ENCODE measurements at places on chromosomes 13 and 19.
A peak's percentile ranks its signal among the peaks of the same experiment; 100 is the strongest.

DNA sequence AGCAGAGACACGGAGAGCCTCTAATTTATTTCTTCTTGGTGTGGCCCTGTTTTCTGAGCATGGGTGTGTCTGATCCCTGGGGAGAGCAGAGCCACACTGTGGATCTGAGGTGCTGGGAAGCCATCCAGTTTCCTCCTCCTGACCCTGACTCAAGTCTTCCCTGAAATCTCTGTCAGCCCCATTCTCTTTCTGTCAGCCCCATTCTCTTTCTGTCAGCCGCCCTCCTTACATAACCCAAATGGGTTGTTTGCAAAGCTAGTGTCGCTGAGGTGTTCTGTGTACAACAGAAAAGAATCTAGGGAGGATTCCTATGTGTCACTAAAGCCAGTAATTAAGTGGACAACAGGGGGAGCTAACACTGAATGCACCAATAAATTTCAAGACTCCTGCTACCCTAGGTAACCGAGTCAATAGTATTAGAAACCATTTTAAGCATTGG, 50.2 kb downstream of the LRCH1 start:
- DNase-seq = no peak

DNA sequence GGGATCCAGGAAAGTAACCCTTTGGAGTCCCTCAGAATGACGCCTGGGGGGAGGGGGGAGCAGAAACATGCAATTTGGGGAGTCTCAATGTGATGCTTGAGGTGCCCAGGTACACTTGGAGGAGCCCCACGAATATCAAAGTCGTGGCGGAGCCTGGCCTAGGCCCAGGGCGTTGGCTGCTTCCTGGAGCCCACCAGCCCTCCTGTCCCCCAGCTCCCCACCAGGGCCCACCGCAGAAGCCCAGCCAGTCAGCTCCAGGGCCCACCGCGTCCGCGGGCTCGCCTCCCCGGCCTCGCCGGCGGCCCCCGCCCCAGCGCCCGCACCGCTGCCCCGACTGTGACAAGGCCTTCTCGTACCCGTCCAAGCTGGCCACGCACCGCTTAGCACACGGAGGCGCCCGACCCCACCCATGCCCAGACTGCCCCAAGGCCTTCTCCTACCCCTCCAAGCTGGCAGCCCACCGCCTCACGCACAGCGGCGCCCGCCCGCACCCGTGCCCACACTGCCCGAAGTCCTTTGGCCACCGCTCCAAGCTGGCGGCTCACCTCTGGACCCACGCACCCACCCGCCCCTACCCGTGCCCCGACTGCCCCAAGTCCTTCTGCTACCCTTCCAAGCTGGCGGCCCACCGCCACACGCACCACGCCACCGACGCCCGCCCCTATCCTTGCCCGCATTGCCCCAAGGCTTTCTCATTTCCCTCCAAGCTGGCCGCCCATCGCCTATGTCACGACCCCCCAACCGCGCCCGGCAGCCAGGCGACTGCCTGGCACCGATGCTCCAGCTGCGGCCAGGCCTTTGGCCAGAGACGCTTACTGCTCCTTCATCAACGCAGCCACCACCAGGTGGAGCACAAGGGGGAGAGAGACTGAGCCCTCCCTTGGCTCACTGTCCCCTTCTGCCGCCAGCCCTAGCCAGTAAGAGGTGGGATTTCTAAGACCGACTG, 2.1 kb downstream of the ZNF575 start:
- no peak for DNase-seq

GRCh38 chr19:6021878-6022569, 44.1 kb upstream of the RANBP3 start:
- peak; percentile 88 for DNase-seq

- DNase-seq = no peak
Observed at GRCh38 chr19:33432446-33433170, 59.1 kb downstream of the CEBPG start.

DNA sequence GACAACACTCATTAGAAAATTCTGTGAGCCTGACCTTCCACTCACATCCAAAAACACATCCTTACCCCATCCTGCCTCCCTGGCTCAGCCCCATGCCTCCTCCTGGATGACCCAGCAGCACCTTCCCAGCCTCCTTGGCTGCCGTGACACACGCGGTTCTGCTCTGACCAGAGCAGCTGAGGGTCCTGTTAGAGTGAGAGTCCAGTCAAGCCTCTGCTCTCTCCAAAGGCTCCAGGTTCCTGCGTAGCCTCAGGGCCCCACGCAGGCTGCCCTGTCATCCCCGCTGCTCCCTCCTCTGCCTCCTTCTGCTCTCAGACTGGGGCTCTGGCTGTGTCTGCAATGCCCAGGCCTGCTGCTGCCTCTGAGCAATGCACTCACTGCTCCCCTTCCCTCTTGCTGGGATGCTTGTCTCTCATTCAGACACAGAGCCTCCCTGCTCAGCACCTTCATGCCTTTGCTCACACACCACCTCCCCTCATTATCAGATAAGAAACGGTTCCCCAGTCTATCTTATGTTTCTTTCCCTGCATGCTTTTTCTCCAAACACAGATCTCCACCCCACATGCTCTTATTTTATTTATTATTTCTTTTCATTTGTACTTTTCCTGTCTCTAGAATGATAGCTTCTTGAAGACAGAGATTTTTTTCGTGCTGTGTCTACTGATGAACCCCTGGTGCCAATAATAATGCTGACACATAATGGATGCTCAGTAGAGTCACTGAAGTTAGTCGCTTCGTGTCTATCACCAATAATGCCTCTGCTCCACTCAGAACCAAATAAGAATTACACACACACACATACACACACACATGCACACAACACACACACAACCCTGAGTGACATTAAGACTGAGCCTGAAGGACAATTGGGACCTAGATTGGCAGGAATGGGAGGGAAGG, 10.2 kb upstream of the SIGLEC6 start:
- no peak for DNase-seq

GRCh38 chr13:22744688-22745452, 435.9 kb upstream of the SGCG start:
- no peak for DNase-seq

DNA sequence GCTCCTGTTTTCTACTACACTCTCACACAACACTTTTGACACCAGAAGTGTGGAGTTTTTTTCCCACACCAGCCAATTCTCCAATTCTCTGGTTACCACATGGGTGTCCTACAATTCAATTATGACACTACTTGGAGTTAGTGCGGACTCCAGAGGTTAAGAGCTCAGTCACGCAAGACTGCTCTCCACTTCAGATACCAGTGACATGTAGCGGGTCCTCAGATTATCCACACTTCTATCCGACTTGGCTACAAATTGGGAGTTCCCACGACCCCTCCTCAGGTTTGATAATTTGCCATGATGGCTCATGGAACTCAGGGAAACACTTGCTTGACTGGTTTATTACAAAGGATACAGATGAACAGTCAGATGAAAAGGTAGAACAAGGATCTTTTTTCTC, 32.9 kb downstream of the PAN3 start:
- DNase-seq = no peak

GRCh38 chr13:68608147-68608546, 1378.0 kb upstream of the PCDH9 start:
- DNase-seq = no peak

- no peak for DNase-seq
Observed at GRCh38 chr13:66546534-66547379, 683.4 kb downstream of the PCDH9 start.

- DNase-seq = no peak
Observed at GRCh38 chr19:13932911-13933393, 5.3 kb downstream of the PODNL1 start.

- DNase-seq = no peak
Observed at GRCh38 chr13:78881751-78882150, 222.8 kb upstream of the OBI1 start.

GRCh38 chr13:27406178-27406939, 18.1 kb upstream of the GTF3A start:
- no peak for DNase-seq

DNA sequence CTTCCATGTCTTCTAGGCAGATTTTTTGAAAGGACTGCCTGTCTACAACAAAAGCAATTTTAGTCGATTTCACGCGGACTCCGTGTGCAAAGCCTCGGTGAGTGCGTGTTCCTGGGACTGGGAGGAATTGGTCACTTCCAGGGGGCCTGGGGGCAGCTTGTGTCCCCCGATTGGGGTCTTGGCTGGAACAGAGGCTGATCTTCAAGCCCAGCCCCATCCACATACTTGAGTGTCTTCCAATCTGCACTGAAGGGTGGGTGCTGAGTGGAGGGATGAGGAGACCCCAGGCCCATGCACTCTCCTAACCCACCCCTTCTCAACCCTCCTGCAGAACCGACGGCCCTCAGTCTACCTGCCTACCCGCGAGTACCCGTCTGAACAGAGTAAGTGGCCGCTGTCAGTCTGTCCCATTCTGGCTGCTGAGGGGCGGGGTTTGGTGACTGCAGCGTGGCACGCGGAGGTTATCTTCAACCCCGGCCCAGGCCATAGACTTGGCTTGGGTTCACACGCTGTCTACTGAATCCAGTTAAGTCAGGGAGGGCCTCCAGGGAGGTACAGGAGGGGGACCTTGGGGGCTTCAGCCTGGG, 4.7 kb downstream of the DDA1 start:
- DNase-seq = no peak

- DNase-seq = peak; percentile 96
Observed at GRCh38 chr19:39833464-39834286, at the start of gene DYRK1B. TSS of gene DYRK1B (minus strand) at chr19:39834162. CDS start at chr19:39831867, 2,295 bp downstream.

GRCh38 chr19:45640849-45641273, 1.7 kb upstream of the EML2 start:
- DNase-seq = peak; percentile 85

GRCh38 chr19:27392027-27392632, 1820.8 kb downstream of the UQCRFS1 start:
- no peak for DNase-seq

- peak; percentile 68 for DNase-seq
Observed at GRCh38 chr19:19552798-19553197, 14.7 kb downstream of the CILP2 start.

- no peak for DNase-seq
Observed at GRCh38 chr13:29709407-29710069, 114.0 kb upstream of the SLC7A1 start.

DNA sequence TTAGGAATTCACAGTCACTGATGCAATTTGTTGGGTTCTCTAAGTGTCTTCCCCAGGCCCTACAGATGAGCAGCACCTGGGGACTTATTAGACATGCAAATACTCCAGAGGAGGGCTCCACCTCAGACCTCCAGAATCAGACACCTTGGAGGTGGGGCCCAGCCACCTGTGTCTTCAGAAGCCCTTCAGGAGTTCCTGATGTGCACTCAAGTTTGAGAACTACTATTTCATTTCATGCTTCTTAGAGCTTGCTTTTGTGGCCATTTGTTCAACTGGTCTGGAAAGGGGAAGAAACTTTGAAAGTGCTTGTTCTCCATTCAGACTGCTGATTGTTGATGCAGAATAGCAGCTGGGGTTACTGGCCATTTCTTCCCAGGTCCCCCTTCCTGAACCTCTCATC, 472.0 kb downstream of the COG6 start:
- no peak for DNase-seq

DNA sequence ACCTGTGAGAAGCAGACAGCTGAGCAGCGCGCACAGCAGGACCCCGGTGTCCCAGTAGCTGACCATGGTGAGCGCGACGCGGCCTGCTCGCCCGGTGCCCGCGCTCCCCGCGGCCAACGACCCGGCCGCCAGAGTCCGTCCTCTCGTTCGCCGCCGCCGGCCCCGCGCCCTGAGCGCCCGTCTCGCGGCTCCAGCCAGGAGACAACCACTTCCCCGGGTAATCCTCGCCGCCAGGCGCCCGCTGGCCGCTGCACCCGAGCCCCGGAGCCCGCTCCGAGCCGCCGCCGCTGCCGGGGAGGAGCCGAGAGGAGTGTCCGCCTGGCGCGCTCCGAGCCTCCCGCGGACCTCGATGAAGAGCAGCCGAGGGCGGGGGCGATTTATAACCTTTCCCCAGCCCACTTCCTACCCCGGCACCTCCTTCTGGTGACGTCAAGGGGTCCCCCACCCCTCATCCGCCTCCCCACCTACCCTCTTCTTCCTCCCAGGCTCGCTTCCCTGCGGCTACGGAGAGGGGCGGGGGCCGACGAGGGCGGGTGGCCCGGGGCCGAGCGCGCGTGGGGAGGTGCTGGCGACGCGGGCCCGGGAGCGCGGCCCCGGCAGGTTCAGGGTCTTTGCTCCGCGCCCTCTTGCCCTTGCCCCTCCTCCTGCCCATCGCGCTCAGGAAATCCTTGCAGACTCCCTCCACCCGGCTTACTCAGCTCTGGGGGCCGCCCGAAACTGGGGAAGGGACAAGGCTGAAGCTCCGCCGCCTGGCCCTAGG, at the start of gene FLT1:
TSS of gene FLT1 (minus strand) at position 351 of the 760 bp plus-strand sequence. CDS start at position 66, 285 bp downstream.
- DNase-seq = peak; percentile 74

DNA sequence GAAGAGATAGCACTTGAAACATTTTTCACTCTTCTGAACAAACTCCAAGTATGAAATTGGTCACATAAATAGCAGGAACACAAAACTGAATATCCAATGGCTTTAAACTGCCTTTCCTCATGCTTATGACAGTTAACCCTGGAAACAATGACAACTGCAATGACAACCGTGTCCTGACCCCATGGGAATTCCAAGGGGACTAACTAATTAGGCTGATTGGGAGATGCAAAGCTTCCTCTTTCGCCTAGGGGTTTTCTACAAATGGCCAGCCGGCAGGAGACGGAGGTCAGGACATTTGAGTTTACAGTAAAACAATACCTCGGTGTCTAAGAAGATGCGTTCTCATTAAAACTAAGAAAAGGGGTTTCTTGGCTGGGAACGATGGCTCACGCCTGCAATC, 53.0 kb upstream of the URAD start:
- DNase-seq = no peak

- DNase-seq = no peak
Observed at GRCh38 chr19:49058562-49058961, 1.0 kb upstream of the CGB7 start.

GRCh38 chr13:93670866-93671265, 444.3 kb downstream of the GPC6 start:
- DNase-seq = no peak

GRCh38 chr13:78689011-78689410, 30.1 kb upstream of the OBI1 start:
- no peak for DNase-seq

DNA sequence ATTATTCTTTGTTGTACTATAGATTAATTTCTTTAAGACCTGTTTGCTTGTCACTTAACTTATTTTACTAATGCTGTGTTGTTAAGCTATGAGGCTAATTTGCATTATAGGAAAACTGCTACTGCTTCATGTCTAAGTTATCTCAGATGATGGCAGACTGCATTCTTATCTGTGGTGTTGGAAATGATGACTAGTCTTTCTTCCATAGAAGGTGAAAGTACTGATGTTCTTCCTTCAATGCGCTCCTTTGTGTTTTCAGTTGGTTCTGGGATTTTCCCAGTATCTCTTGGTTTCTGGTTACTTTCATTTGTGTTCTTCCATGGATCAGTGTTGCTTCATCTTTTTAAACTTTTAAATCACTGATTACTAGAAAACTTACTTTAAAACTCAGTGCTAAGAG, 46.9 kb downstream of the TPP2 start:
- no peak for DNase-seq

DNA sequence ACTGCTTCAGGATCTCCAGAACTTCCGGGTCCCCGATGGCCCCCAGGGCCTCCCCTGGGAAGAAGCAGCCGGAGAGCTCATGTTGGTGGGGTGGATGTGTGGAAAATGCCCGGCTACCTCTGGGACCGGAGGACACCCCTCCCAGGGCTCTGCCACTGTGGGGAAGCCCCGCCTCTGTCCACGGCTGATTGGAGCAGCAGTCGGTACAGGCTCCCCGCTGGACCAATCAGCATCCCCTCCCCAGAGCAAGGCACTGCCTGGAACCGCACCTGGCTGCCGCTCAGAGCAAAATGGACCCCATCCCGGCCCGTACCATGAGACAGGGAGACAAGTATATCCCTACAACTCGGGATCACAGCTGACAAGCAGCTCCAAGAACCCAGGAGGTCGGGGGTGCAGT, 6.4 kb downstream of the DOHH start:
- DNase-seq = peak; percentile 71

- no peak for DNase-seq
Observed at GRCh38 chr19:5684694-5685430, 4.0 kb downstream of the HSD11B1L start.

GRCh38 chr19:38975214-38975860, at the start of gene FBXO17:
TSS of gene FBXO17 (minus strand) at chr19:38975742. CDS start at chr19:38950319, 25,423 bp downstream.
- no peak for DNase-seq
